Osteoblast (primary cell): ENCODE measurements at places on chromosomes 4 and X. TPM values are rescaled to one million over a fixed set of nuclear protein-coding genes. Genes with fewer than 3 reads are reported as not detected.
A peak's percentile ranks its signal among the peaks of the same experiment; 100 is the strongest.

Gene C4orf51
- total RNA-seq, result not detected in 2 replicates

Gene RPS6KA6
- 3.5 and 4.0 TPM in 2 replicates for total RNA-seq

Gene SRP72
- total RNA-seq, result 72.0 and 83.7 TPM in 2 replicates

- no peaks in the 10 kb centered on the region for H3K36me3 ChIP-seq
- H3K4me1 ChIP-seq, result no peaks in the 10 kb centered on the region
- H3K27me3 ChIP-seq, result peaks cover 4% of the 10 kb centered on the region
- no peak overlapping the region for H3K27ac ChIP-seq
- DNase-seq, result no peak
Observed at GRCh38 chrX:153564047-153564606, 34.8 kb downstream of the CCNQ start.

- H3K36me3 ChIP-seq, result no peaks in the 10 kb centered on the region
- H3K27me3 ChIP-seq, result peaks cover 3% of the 10 kb centered on the region
- DNase-seq, result no peak
- H3K4me1 ChIP-seq, result peaks cover 18% of the 10 kb centered on the region
- peak overlapping the region; percentile 59 for H3K27ac ChIP-seq
Observed at GRCh38 chrX:100654261-100654660, 10.3 kb downstream of the SRPX2 start.

GRCh38 chr4:628821-629635, 3.7 kb downstream of the PDE6B start:
- H3K4me3 ChIP-seq, result no peak overlapping the region
- DNase-seq, result peak; percentile 58
- no peaks in the 10 kb centered on the region for H3K27me3 ChIP-seq
- no peaks in the 10 kb centered on the region for H3K36me3 ChIP-seq
- no peak overlapping the region for H3K27ac ChIP-seq
- H3K4me1 ChIP-seq, result no peaks in the 10 kb centered on the region

DNA sequence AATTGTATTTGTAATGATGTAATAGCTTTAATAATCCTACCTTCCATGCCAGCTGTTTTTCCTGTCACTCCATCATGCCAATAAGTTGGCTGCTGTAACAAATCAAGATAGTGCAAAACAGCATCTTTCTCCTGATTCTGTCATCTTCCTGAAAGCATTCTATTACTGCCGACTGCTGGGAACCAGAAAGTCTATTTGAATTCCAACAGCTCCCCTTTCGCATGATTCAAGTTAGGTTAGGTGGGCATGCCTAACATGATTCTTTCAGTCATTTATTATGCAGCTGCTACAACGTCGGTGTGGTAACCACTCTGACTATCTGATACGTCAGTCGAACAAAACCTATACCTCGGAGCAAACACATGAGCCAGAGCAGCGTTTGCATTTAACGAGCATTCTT, 127.9 kb upstream of the DMD start:
- H3K4me1 ChIP-seq, result no peaks in the 10 kb centered on the region
- no peaks in the 10 kb centered on the region for H3K27me3 ChIP-seq
- no peak overlapping the region for H3K27ac ChIP-seq
- H3K4me3 ChIP-seq, result no peak overlapping the region
- DNase-seq, result no peak

DNA sequence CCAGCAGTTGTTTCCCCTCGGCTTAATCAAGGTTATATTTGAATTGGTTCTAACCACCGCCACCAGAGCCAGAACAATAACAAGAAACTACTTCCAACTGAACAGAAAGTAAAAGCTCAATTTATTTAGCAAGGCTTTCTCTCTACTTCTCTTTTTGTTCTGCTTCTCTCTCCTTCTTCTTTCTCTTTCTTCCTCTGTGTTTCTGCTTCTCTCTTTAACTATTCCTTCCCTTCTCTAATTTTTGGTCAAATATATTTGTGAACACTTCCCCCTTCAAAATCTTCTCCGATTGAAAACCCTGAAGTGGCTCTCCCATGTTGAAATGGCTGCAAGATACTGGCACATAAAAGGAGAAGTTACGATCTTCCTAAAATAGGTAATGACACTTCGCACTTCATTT, 1195.9 kb upstream of the PRKX start:
- no peaks in the 10 kb centered on the region for H3K36me3 ChIP-seq
- H3K27me3 ChIP-seq, result no peaks in the 10 kb centered on the region
- DNase-seq, result no peak
- no peaks in the 10 kb centered on the region for H3K4me1 ChIP-seq
- no peak overlapping the region for H3K27ac ChIP-seq
- no peak overlapping the region for H3K4me3 ChIP-seq

- no peaks in the 10 kb centered on the region for H3K36me3 ChIP-seq
- H3K27ac ChIP-seq, result no peak overlapping the region
- H3K4me1 ChIP-seq, result no peaks in the 10 kb centered on the region
- DNase-seq, result peak; percentile 47
- H3K27me3 ChIP-seq, result no peaks in the 10 kb centered on the region
Observed at GRCh38 chr4:41692717-41693345, 55.7 kb downstream of the PHOX2B start.
